Germinal center (tissue), 1 donor: ENCODE measurements at places on chromosomes 16 and 17.

GRCh38 chr16:17261197-17261858 is 209.4 kb downstream of the XYLT1 start:
- no peak for DNase-seq

DNA sequence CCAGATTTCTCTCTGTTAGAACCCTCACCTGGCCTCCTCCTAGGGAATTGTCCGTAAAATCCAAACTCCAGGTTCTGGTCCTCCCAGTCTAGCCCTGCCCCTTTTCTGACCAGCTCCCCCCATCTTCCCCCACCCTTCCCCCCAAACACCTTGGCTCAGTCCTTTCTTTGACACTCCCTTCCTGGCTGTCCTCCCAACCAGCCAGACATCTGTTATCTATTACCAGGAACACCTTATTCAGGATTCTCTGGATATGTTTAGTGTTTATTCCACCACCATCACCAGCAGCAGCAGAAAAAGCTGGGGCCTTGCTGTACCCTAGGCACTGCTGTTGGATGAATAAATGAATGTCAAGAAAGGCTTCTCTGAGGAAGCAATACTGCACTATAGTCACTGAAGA is 4.0 kb upstream of the CMTM3 start:
- no peak for DNase-seq

GRCh38 chr16:383326-384051 is 1.7 kb upstream of the PGAP6 start:
- DNase-seq = peak; percentile 76

DNA sequence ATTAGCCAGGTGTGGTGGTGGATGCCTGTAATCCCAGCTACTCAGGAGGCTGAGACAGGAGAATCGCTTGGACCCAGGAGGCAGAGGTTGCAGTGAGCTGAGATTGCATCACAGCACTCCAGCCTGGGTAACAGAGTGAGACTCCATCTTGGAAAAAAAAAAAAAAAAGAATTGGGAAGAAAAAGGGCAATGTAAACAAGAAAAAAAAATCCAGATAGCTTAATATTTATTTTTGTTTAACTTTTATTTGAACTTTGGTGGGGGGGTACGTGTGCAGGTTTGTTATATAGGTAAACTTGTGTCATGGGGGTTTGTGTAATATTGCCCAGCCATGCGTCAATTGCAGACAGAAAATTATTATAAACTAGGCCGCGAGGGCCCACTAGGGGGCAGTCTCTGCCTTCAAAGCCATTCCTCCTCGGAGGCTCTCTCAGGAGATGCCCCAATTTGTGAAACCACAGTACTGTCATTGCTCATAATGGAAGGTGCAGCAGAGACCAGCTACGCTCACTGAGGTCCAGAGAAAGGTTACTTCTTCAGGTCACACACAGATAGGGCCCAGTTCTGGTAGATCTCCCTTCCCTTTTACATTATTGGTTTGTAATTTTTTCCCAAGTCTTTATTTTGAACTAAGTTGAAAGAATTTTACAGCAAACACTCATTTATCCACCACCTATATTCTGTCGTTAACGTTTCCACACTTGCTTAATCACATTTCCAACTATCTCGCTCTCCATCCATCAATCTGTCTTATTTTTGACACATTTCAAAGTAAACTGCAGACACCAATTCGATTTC is 206.2 kb downstream of the PRKCB start:
- peak; percentile 84 for DNase-seq

GRCh38 chr16:80103463-80103862 is 437.3 kb upstream of the DYNLRB2 start:
- DNase-seq = no peak

- no peak for DNase-seq
Observed at GRCh38 chr17:11554542-11554941, 43.7 kb upstream of the DNAH9 start.

DNA sequence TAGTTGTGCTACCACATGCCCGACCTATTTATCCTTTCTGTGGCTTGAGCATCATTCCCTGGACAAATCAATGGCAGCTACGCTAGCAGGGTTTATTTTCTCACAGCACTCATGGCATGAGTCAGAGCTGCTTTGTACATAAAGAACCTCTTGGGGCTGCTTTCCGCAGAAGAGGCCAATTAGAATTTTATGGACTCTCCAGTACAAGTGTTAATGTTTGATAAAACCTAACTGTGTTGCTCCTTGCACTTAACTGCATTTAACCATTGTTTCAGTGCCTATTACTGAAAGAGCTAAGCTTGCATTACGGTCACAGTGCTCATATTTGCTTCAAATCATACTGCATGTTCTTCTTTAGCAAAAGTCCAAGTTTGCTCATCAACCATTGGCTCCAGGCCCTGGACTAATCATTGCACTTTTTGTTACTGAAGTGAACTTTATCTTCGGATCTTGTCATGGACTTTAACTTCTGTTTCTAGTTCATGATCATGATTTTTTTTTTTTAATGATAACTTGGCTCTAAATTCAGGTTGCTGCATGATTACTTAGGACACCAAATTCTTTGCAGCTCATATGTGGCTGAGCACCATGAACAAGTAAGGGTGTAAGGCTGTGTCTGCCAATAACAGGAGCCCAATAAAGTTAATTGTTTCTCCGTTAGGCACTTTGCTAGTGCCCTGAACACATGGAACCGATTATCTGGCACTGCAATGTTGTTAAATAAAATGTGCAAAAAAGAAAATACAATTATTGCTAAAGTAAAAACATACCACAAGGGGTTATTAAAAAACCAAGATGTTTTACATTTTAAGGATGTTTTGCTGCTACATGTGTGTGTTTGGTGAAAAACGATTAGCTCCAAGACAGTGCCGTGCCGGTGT is 492.2 kb downstream of the KCNJ2 start:
- DNase-seq = no peak

- no peak for DNase-seq
Observed at GRCh38 chr16:85015481-85016187, 4.3 kb upstream of the ZDHHC7 start.

- DNase-seq = no peak
Observed at GRCh38 chr17:17387498-17388362, 84.6 kb downstream of the NT5M start.

DNA sequence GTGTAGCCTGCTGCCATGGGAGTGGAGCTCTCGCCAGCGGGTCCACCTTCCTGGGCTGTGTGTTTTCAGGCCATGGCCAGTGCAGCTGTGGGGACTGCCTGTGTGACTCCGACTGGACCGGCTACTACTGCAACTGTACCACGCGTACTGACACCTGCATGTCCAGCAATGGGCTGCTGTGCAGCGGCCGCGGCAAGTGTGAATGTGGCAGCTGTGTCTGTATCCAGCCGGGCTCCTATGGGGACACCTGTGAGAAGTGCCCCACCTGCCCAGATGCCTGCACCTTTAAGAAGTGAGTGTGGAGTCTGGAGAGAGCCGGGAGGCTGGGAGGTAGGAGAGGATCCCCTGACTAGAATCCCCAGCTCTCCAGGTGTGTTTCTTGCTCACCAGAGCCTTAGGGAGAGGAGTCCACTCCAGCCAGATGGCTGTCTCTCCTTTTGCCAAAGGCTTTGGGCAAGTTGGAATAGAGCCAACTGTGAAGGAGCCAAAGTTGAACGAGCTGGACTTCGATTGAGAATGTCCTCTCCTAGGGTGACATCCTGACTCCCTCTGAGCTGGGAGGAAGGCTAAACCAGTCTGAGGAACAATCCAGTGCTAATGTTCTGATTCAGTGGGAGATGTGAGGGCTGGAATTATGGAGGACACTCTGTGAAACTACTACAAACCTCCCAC is 24.4 kb upstream of the EFCAB13 start:
- no peak for DNase-seq

DNA sequence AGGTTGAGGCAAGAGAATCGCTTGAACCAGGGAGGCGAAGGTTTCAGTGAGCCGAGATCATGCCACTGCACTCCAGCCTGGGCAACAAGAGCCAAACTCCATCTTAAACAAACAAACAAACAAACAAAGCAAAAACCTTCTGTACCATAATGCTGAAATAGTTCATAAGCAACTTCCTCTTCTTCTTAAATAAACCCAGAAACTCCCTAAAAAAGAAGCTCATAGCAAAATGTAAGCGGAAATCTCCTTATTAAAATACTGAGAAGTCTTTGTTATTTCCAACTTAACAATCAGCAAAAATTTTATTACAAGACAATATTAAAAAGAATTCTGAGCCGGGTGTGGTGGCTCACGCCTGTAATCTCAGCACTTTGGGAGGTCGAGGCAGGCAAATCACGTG is 82.8 kb downstream of the FBXL20 start:
- no peak for DNase-seq

- DNase-seq = no peak
Observed at GRCh38 chr17:43467981-43468581, 15.7 kb upstream of the DHX8 start.

GRCh38 chr17:13346081-13346533 is 255.6 kb downstream of the HS3ST3A1 start:
- no peak for DNase-seq

- no peak for DNase-seq
Observed at GRCh38 chr16:73418691-73419090, 370.8 kb upstream of the ZFHX3 start.

GRCh38 chr16:89285381-89285780 is 67.9 kb downstream of the ZNF778 start:
- no peak for DNase-seq

DNA sequence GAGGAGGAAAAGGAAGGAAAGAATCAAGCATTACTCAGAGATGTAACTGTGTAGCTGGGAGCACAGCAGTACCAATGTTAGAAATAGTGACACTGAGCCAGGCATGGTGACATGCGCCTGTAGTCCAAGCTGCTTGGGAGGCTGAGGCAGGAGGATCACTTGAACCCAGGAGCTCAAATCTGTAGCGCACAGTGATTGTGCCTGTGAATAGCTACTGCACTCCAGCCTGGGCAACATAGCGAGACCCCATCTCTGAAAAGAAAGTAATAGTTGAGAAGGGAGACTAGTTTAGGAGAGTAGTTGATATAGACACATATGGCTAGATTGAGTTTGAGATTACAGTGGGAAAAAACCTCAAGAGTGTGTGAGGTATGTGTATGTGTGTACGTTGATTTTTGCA is 17.8 kb downstream of the MAP3K3 start:
- no peak for DNase-seq

GRCh38 chr17:60039114-60039846 is 39.4 kb downstream of the HEATR6 start:
- DNase-seq = no peak

- peak; percentile 64 for DNase-seq
Observed at GRCh38 chr17:17757391-17757791, 76.1 kb downstream of the RAI1 start.

- DNase-seq = no peak
Observed at GRCh38 chr17:64502809-64503208, 3.3 kb downstream of the DDX5 start.

DNA sequence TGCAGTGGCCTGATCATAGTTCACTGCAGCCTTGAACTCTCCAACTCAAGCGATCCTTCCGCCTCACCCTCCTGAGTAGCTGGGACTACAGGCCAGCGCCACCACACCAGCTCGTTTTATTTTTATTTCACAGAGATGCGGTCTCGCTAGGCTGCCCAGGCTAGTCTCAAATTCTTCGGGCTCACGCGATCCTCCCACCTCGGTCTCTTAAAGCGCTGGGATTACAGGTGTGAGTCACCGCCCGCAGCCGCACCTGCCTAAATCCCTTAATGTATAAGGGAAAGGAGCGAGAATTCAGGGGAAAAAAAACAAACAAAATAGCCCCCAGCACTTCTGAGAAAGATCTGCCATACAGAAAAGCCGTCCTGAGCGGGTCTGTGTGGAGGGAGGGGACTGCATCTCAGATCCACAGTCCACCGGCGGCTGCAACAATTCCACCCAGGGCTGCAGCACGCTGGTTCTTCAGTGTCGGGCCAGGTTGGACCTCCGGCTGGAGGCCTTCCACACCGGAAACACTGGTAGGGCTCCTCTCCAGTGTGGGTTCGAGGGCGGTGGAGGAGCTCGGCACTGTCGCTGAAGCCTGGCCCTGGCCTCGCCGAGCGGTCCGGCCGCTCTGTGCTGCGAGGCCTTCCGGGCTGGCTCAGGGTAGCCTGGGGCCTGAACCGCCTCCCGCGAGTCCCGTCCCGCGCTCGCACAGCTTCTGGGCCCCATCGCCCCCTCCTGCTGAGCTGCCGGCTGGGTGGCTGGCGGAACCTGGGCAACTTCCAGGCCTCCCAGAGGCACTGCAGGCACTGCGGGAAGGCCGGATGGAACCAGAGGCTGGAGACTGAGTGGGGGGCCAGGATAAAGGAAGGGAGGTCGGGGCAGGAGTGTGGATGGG is 7.0 kb downstream of the ZNF843 start:
- no peak for DNase-seq

DNA sequence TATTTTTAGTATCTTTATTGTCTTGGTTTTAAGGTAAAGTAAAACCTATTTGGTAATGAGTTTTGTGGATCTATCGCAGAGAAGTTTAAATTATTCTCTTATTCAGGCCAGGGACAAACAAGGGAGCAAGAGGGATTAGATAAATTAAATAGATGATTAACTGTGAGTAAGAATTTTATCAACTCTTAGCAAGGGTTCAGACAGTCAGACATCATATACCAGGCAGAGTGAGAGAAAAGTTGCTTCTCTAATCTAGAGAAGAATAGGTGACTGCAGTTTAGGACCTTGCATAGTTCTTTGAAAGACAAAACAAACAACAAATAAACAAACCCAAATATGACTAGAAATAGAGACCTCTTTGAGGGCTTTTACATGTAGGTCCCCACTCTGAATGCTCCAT is 840.2 kb upstream of the GOT2 start:
- no peak for DNase-seq

DNA sequence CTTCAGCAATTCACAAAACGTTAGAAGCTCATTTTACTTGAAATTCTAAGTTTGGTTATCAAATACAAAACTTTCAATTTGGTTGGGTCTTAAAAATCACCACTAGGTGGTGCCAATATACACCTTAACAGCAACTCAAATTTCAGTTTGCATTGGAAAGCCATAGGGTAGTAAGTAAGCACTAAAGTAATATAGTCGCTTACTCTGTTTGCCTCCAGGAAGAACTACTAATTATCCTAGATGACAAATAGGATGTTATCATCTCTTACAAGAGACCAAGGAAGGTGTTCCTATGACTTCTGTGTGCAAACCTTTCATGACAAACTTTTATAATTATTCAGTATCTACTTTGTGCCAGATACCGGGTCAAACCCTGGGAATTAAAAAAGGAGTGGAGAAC is 93.3 kb downstream of the MYO1D start:
- peak; percentile 53 for DNase-seq

DNA sequence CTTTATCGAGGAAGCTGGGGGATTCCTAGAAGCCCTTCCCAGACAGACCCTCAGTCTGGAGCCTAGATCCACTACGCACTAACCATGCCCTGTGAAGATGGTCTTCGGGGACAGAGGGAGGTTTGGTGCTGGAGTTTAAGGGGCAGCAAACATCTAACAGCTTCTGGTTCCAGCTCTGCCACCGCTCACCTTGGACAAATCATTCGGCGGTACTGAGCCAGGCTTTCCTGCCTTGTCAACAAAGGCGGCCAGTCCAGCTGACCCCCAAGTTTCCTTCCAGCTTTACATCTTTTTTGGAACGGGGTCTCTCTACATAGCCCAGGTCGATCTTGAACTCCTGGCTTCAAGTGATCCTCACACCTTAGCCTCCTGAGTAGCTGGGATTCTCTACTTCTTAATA is 369 bp upstream of the GJD3 start:
- no peak for DNase-seq

GRCh38 chr17:74085434-74085833 is 118.0 kb upstream of the RPL38 start:
- DNase-seq = no peak

GRCh38 chr17:510226-510917 is 157.8 kb upstream of the RPH3AL start:
- no peak for DNase-seq
